CD4-positive, alpha-beta T cell treated with Interleukin-12 subunit alpha and Interleukin-12 subunit beta, for 1 hour (primary cell): ENCODE measurements at places on chromosomes 12 and 14.
A peak's percentile ranks its signal among the peaks of the same experiment; 100 is the strongest.

DNA sequence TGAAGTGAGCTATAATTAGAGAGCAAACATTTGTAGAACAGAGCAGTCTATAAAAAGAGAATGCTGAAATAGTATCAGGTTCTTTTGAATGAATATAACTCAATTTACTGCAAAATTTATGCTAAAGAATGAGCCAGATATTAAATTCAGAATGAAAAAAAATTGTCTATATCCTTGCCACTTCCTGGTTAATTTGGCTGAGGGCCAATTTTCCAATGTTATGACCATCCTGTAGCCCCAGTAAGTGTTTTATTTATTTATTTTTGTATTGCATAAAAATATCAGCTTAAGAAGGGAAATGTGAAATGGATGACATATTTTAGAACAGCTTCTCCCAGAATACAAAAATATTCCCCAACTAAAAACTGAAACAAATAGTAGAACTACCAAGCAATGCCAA is 263.4 kb downstream of the SOX5 start:
- DNase-seq = no peak

DNA sequence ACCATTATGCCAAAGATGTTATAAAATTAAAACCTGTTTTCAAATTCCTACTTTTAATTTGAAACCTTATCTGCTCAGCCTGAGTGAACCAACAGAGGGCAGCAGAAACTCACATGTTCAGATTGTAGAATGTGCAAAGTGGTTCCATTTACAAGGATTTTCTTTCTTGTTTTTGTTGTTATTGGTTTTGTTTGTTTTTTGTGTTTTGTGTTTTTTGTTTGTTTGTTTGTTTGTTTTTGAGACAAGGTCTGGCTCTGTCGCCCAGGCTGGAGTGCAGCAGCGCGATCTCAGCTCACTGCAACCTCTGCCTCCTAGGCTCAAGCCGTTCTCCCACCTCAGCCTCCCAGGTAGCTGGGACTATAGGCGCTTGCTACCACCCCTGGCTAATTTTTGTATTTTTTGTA is 22.8 kb upstream of the GARIN2 start:
- peak; percentile 38 for DNase-seq

DNA sequence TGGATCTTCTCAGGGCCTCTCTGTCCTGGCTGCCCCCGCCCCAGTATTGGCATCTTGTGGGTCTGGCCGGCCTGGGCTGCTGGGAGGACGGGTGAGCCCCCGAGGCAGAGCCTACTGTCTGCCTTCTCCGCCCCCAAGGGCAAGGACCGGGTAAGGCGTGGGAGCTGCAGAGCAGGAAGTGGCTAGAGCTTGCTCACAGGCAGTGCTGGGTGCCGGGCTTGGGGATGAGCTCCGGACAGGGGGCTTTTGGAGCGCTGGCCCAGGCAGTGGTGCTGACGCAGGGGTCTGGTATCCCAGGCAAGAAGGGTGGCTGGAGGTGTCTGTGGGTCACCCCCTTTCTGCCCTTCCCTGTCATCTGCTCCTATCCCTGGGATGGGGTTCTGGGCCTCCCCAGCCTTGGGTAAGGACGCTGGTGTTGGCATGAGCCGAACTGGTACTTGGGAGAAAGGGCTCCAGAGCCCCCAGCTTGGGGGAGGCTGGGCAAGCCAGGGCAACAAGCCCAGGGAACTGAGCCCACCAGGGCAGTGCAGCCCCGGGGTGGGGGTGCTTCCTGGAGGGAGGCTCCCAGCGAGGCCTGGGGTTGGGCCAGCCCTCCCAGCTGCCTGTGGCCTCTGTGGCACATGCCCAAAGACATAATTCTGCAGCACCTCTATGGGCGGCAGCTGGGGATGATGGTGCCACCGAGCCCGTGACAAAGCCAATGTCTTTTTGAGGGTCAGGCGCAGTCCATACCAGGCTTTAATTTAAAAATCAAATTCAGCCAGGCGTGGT is 126.3 kb downstream of the KIF26A start:
- DNase-seq = no peak

DNA sequence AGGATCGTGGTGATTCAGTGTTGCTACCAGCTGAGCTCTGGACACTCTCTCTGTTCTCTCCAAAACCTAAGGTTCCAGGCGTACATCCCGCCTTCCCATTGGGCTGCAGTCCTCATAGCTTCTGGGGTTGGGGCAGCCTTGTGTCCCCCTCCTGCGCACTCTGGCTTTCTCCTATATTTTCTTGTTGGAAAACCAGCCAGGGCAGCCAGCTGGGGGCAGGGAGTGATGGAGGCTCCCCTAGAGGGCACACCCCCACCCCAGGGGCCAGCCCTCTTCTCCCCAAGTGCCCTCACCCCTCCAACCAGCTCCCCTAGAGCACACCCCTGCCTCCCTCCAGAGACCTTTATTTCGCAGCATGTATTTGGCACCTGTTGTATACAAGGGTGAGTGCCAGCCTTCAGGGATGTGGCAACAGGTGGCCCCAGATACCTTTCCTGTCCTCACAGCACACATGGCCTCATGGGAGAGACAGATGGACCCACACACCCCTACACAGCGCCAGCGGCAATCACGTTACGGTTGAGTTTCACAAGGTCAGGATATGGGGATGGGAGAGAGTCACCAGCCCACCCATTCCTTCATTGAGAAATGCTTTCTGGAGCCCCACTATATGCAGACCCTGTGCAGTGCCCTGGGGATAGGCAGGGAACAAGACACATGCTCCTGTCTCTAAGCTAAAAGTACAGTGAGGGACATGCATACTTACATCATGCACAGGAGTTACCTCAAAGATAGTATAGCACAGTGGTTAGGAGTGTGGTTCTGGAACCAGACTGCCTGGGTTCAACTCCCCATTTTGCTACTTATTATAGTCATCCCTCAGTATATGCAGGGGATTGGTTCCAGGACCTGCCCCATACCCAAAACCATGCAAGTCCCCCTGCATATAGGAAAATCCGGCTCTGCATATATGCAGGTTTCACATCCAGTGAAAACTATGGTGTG is 141.1 kb downstream of the PHETA1 start:
- no peak for DNase-seq

- no peak for DNase-seq
These were observed 156.3 kb downstream of the ZFP36L1 start for GRCh38 chr14:68636597-68636996.

DNA sequence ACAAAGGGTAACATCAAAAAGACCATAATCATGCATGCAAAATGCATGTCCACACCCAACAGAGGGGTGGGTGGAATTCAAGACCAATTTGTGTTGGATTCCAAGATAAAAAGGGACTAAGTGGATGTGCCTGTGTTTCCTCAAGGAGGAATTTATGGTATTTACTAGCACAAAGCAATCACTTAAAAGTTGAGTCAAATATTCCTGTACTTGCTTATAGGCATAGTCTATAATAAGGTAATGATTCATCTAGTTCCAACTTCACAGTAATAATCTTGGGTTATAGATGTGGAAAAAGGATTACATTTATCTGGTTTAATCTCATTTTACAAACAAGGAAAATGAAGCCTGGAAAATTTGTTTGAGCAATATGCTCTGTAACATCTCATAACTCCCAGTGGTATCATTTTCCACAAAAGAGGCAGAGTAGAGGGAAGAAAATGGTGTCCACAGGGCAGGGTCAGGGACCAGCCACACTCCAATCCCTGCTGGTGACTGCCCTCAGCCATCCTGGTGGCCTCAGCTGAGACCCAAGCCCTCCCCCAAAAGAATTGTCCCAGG is 80.8 kb upstream of the REP15 start:
- no peak for DNase-seq

GRCh38 chr14:104512771-104513640 is 66.6 kb upstream of the C14orf180 start:
- DNase-seq = no peak
